AG04450 (cell line): ENCODE measurements at places on chromosomes 7 and 10.

DNA sequence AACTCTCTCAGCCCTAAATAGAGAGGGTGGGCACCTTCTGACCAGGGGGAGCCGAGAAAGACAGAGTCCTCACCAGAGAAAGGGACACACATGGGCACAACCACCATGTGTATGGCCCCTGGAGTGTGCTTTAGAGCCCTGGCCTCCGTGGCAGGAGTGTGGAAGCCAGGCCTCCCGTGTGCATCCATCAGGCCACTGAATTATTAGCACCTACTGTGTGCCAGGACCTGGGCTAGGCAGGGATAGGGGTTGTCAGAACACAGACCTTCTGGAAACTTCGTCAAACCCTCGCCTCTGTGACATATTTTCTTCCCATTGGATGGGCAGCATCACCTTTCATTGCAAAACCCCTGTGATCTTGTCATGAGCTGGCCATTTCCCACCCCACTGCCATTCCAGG, 78.5 kb downstream of the ZMIZ1 start:
- no peak for DNase-seq

- no peak for DNase-seq
Observed at GRCh38 chr10:95262763-95263518, 27.9 kb downstream of the PDLIM1 start.

GRCh38 chr7:101820703-101821102, 3.3 kb downstream of the CUX1 start:
- no peak for DNase-seq

DNA sequence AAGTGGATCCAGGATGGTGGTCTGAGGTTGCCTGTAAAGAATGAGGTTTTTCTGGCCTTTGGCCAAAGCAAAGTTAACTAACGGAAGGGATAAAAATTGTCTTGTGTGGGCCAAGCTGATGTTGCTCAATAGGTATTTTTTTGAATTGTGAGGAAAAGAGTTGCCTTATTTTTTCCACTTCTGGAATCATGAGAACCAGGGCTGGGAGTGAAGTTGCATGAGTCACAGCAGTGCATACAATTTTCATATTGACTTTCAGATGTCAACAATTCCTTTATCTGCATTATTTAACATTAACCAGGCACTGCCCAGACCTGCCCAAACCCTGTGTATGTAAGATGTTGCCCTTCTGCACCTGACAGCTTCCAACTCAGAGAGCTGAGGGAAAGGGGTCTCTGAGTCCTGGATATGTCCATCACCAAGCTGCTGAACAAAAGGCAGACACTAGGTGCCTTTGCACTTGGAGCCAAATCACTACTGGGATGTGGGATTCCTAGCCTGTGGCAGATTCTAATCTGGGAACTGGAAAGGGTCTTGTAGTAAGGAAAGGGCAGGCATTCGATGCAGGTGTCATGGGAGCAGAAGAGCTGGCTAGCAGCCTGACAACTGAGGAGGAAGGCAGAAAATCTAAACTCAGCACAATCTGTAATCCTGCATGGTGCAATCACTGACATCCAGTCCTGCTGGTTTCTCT, 52.3 kb upstream of the SLC35B4 start:
- peak; percentile 23 for DNase-seq

DNA sequence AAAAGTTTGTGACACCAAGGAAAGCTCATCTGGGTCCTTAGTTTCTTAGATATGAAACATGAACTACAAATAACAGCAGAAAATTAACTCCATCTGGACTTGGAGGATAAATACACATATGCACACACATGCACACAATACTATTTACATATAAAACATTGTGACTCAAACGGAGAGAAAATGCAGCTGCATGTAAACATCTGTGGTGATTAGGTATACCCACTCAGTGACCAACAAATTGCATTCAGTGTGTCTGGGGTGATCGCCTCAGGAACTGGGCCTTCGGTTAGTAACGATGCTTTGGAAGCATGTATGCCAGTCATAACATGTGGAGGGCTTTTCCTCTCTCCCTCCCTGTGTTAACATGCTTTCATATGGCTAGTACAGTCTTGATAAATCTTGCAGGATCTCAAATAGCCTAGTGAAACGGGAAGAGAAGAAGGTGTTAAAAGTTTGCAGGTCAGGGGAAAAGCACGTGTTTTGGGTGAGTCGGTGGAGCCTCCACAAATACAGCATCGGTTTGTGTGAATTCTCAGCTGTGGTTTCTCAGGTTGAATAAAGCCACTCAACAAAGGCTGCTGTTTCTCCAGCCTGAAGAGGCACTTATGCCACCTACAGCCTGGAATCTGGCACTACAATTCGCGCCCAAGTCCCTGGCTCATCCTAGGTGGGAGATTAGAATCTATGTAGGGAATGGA, 8.7 kb upstream of the GLRX3 start:
- DNase-seq, result peak; percentile 33

DNA sequence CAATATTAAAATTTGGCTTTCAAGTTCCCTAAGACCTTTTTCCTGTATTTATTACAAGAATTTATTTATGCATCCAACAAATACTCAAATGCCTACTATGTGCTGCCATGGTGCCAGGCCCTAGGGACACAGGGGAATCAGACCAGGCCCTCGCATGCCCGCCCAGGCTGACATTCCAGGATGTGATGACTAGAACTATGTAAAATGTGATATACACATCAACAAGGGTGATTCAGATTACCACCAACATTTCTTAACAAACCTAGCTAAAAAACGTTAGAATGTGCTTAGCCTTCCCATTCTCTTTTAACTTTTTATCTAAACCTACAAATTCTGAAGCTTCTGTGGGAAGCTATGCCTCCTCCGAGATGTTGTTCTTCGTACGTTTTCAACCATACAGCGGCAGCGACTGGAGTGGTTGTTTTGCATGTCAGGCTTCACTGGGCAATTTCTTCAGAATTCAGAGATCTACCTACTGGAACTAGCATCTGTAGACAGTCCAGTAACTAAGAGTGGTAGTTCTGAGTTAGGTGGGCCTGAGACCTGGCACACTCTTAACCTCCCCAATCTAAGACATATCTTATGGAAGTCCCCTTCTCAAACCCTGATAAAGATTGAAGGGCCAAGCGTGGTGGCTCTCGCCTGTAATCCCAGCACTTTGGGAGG, 22.1 kb downstream of the GNA12 start:
- peak; percentile 65 for DNase-seq

GRCh38 chr10:72243822-72244437, 27.9 kb upstream of the ASCC1 start:
- DNase-seq, result peak; percentile 80

DNA sequence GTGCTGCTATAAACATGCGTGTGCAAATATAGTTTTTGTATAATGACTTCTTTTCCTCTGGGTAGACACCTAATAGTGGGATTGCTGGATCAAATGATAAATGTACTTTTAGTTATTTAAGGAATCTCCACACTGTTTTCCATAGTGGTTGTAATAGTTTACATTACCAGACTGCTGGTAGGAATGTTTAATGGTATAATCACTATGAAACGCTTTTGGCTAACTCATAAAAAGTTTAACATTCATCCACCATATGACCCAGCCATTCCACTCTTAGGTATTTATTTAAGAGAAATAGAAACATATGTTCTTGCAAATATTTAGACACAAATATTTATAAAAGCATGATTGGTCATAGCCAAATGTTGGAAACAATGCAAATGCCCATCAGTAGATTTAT, 32.1 kb upstream of the TFEC start:
- peak; percentile 45 for DNase-seq

DNA sequence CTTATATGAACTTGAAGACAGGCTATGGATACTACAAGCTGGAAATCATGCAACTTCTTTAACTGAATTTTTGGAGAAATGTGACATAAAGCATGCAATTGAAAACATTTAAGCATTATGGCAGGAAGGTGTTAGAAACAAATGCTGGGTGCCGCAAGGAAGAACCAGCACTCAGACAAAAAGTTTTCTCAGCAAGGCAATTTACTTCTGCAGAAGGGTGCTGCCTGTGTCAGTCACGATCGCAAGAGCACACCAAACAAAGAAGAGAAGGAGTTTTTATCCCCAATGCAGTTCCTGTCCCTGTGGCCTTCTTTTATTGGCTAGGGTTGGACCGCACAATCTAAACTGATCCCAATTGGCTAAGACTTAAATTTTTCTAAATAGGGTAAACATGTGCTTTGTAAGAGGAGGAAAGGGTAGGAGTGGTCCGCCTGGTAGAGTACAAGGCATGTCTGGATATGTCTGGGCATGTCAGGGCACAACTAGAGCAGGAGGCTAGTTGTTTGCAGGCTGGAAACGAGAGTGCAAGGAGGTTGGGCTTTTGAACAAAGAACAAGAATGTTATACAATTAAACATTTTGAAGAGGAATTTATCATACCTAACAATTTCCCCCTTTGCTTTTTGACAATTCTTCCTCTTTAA, 109.6 kb upstream of the FAM3C start:
- DNase-seq, result no peak

DNA sequence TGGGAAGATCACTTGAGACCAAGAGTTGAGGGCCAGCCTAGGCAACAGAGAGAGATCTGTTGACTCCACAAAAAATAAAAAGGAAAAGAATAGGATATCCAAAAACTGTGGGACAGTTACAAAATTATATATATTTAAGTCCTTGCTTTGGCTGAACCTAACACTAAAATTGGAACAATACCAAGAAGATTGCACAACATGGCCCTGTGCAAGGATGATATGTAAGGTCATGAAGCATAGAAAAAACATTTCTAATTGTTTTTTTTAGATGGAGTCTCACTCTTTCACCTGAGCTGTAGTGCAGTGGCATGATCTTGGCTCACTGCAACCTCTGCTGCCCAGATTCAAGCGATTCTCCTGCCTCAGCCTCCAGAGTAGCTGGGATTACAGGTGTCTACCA, 139.0 kb downstream of the TPST1 start:
- DNase-seq, result no peak

- no peak for DNase-seq
Observed at GRCh38 chr10:1163204-1163660, 107.0 kb downstream of the WDR37 start.

DNA sequence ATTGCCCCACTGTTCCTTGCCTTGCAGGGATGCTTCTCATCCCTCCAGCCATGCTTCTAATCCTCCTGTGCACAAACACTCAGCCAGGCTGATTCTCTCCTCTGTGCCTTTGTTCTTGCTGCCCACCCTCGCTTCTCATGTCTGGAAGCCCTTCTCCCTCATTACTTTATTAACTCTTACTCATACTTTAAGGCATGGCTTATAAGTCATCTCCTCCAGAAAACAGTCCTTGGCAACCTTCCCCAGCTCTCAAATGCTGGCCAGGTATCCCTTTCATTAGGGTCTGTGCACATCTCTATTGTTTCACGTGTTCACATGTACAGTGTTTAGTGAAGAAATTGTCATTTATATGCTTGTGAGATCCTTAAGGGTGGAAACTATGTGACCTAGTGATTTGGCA, 62.9 kb downstream of the ITGB8 start:
- no peak for DNase-seq

DNA sequence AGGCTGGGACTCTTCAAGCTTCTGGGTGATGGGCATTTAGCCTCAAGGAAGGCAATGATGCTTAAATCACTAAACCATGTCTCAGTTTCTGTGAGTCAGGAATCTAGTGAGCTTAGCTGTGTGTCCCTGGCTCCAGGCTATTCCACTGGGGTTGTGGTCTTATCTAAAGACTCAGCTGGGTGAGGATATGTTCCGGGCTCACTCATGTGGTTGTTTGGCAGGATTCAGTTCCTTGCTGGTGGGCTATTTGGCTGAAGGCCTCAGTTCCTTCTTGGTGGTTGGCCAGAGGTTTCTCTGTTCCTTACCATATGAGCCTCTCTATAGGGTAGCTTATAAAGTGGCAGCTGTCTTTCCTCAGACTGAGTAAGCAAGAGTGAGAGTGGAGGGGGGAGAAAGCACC, 12.0 kb downstream of the EVX1 start:
- no peak for DNase-seq

GRCh38 chr10:117929327-117930067, 117.2 kb downstream of the RAB11FIP2 start:
- DNase-seq, result no peak

DNA sequence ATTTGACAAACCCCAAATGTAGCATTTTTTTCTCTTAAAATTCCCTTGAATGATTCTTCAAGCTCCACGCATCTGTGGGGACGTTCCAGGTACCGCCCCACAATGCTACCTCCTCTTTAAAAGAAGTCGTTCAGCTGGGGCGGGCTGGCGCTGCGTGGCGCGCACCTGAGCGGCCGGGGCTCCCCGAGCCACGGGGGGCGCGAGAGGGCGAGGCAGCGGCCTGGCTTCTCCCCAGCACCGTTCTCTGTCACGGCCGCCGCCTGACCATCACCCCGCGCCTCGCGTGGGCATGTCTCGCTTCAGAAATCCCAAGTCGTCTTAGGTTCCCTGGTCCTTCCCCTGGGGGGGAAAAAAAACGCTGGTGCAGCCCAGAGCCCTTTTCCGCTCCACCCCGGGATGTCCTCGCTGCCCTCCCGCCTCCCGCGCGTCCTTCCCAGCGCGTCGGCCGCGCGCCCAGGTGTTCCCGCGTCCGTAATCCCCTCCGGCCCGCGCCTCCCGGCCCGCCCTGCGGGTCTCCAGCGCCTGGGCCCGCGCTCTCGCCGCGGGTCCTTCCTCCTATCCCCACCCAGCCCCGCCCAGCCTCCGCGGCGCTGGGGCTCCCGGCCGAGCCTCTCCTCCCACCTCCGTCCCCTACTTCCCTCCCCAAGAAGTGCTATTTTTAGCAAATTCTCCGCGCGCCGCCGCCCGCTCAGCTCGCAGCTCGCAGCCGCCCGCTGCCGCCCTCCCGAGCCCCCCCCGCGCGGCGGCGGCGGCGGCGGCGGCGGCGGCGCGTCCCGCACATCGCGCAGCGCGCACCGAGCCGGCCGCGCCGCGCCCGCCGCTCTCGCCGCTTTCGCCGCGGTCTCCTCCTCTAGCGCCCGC, 58.7 kb upstream of the PRPS1L1 start:
- no peak for DNase-seq

GRCh38 chr7:6160191-6160623, 112.2 kb downstream of the CYTH3 start:
- peak; percentile 27 for DNase-seq

DNA sequence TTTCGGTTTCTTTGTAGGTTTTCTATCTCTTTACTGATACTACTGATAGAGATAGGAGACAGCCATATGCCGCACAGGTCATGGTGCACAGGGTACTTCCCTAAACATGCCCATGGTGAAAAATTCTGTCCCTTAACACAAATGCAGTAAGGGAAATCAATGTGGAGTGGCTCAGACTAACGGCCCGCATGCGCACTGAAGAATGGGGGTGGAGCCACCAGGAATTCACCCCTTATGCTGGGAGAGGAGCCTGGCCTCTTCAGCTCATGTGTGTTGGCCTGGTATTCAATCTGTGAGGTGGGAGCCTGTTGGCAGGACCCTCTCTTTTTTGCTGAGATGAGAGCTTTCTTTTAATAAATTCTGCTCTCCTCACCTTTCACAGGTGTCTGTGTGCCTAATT, 8.4 kb upstream of the URGCP start:
- DNase-seq, result no peak
